ENCODE measurements at places on chromosomes 16 and 17.

- DNase-seq, result no peak
Observed at GRCh38 chr17:3904501-3904900, 11.6 kb upstream of the CAMKK1 start.

DNA sequence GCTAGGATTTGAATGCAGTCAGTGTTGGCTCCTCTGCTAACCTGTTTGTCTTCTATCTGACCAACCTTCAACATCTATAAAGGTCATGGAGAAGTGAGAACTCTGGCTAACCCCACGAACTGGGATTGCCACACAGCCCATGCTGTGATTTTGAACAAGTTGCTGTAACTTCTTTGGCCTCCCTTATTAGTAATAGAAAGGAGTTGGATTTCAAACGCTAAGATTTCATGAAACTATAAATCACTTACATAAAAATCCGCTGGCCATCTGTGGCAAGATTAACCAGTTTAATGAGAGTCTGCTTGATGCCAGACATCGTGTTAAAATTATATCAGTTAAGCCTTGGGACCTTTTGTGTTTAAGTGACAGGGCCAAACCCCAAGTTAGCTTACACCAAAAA is 53.4 kb downstream of the HSD17B2 start:
- no peak for DNase-seq

DNA sequence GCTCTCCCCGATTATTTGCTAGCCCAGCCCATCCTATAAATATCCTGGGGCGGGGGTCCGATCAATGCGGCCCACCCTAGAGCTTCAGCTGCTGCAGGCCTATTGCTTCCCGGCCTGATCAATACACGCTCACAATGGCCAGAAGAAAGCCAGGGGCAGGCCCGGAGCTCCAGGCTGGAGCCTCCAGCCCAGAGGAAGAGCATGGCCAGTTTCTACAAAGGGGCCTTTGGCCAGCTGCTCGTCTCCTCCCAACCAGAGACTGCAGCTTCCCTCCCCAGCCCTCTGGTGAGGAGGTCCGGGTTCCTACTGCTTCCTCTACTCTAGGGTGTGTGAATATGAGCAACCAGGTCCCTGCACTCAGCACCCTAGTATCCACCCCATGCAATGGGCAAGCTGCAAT is 36.7 kb downstream of the SALL1 start:
- no peak for DNase-seq

DNA sequence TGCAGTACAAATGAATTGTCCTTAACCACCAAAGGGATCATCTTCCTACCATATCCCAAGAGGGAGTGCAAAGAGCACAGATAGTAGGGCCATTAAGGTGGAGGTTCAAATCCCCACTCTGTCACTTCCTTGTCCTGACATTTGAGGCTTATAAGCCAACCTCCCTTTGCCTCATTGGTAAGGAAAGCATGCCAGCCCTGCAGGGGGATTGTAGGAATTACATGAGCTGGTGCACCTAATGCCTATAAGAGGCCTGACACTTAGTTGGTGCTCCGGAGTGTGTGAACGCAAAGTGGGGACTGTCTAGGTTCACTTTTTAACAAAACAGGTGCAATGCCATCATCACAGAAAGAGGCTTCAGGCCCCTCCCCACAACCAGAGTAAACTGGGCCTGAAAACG is 374.4 kb downstream of the SNX29 start:
- DNase-seq, result no peak

GRCh38 chr17:4007346-4008081 is 43.3 kb upstream of the ATP2A3 start:
- DNase-seq, result no peak

DNA sequence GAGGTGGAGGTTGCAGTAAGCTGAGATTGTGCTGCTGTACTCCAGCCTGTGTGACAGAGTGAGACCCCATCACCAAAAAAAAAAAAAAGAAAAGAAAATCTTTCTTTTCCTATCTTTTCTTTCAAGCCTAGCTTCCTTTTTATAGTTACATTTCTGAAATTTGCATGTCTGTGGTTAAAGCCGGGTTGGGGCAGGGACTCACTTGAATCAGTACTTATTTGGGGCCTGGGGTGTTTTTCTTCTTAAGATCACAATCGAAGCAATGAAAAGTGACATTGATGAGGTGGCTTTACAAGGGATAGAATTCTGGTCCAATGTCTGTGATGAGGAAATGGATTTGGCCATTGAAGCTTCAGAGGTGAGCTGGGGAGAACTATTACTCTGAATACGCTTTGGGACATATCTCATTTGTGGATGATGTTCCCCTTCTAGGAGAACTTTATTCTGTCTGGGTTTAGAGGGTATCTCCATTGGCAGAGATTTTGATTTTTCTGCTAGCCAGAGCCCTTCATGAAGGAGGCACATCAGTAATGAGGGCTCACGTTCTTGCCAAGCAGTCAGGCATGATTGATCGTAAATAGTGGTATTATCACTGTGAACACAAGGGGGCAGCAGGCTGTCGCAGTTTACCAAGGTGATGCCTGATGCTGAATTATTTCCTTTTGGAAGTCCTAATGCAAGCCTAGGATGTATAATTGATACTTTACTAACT is 14.3 kb downstream of the KPNB1 start:
- DNase-seq, result peak; percentile 52

DNA sequence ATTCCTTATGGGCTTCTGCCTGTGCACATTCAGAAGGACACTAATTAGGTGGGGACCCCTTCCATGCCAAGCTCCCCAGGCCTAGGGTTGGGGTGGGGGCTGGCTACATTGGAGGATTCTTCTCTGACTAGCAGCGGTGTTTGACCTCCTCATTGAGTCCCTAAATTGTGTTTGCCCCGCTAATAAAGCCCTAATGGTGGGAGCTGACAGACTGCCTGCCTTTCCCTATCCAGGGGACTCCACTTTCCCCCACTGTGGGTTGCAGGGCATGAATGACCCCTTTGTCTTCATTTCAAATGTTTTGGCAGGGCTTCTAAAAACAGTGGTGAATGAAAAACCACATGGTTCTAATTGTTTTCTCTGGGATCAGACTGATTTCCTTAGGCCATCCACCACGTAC is 476.8 kb upstream of the CDH11 start:
- no peak for DNase-seq

GRCh38 chr16:54431041-54431996 is 144.7 kb upstream of the IRX3 start:
- no peak for DNase-seq

DNA sequence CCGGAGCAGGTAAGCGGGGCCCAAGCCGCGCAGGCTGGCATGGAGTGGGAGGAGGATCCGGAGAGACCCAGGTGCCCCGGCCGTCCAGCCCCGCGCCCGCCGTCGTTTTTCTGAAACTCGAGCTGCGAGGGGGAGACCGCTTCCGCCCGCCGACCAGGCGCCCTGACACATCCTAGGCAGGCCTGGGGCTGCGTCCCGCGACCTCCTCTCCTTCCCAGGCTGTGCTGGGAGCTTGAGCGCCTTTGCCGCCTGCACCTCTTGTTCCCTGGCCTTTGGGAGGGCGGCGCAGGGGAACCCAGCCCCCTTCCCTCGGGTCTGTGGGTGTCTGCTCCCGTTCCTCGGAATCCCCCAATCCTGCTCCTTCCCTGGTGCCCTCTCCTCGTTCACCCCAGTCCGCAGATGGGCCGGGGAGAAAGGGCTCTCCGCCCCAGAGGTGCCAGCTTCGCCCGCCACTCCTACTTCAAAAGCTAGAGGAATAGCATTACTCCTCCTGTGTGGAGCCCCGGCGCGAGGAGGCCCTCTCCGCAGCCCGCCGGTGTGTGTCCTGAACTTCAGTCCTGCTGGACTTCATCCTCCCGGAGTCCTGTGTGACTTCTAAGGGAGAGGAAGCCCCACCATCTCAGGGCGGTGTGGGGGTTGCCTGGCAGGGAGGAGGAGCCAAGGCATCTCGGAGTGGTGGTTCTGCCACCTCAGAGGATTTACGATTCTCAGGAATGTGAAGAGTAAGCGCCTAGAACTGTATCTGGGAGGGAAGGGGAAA is 1.0 kb downstream of the NHERF1 start:
- DNase-seq, result no peak

DNA sequence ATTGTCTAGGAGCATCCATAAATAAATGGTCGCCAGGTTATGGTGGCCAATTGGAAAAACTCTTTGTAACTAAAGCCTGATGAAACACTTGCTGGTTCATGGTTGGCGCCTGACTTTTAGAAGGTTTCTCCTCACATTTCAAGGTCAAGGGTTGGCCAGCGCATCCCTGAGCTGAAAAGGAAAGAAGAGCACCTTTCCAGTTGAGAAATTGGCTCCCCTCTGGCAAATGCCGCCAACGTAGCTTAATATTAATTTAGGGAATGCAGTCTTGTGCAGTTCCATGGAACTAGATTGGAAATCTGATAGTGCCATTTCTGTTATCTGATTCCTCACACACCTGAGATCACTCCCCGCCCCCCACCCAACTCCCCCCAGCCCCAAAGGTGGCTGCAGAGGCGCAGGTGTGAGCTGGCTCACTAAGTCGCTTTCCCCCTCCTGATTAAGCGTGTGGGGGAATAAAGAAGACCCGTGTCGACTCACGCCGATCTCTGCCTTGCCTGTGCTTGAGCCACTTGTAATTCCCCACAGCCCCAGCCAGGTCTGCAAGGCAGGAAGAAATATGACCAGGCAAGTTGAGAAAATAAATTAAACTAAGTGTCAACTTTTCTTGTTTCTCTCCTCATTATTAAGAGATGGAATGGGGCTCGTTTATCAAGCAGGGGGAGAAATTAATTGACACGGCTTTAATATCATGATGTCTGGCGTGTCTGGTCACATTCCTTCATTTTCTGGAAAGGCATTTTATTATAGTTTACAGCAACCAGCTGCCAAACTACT is 157.7 kb downstream of the CCDC182 start:
- DNase-seq, result no peak

GRCh38 chr16:46746821-46747776 is 1.0 kb downstream of the MYLK3 start:
- no peak for DNase-seq

Measured in stimulated activated CD4-positive, alpha-beta T cell treated with anti-CD3 and anti-CD28 coated beads, Interleukin-2, amount 100 ng/mL, for 48 hours (primary cell).